NCI-H526 (cell line): ENCODE measurements at places on chromosomes 6 and 20.

DNA sequence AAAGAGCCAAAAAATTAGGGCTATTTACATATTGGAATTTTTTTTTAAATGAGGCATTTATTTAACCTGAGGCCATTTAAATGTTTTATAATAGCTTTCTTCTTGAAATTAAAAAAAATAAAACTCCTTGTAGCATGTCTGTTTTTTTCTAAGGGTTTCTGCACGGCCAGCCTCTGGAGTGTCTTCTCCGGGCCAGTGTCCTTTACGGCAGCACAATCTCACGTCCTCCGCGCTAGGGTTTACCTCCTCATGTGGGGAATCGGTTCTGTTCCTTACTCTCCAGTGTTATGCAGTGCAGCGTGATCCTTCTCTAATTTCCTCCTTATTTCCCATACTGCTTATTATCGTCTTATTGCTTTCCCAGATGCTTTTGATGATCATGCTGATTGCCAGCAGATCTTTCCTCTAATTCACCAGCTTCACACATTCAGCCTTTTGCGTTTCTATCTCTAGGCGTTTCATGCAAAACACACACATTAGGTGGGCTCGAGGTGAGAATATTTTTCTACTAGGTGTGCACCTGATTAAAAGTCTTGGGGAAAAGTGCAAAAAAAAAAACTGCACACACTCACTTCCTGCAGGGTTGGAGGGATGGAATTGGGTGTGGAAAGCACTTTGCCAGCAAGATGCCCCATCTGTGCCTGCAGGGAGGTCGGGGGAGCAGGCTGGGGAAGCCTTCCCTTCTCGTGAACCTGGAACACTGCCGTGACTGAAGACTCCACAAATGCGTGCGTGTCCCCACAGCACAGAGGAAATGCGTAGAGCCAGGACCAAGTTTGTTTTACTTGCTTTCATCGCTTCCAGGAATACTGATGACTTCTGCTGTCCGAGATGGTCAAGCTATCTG lies 56.1 kb downstream of the PSMG4 start:
- no peak for DNase-seq

DNA sequence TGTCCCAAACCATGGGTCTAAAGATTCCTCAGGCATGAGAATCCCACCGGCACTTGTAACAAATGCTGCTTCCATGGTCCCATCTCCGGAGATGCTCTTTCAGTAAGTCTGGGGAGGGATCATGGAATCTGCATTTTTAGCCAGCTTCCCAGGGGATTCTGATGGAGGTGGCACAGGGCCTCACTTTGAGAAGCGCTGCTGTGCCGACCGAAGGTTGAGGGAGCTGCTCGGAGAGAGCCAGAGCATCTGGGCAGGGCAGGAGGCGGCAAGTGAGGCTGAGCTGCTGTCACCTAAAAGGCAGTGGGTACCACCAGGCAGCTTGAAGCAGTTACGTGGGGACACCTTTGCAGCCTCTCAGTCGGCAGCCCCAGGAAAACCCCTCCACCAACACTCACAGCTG lies 100.2 kb upstream of the CDYL start:
- no peak for DNase-seq

DNA sequence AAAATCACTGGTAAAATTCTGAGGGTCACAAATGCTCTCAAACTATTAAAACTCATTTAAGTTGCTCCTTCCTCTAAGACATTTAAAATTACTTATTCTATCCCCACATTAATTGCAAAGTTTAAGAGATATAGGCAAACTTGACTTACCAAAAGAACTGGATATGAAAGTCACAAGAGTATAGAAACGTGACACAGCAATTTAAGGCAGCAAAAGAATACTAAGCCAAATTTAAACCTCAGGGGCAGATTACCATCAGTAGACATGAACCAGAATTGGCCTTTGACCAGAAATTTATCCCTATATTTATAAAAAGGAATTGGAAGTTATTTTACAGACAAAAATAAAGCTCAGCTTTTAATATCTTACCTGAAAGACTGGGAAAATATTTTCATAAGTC lies 56.0 kb downstream of the MAP3K7 start:
- DNase-seq, result no peak

DNA sequence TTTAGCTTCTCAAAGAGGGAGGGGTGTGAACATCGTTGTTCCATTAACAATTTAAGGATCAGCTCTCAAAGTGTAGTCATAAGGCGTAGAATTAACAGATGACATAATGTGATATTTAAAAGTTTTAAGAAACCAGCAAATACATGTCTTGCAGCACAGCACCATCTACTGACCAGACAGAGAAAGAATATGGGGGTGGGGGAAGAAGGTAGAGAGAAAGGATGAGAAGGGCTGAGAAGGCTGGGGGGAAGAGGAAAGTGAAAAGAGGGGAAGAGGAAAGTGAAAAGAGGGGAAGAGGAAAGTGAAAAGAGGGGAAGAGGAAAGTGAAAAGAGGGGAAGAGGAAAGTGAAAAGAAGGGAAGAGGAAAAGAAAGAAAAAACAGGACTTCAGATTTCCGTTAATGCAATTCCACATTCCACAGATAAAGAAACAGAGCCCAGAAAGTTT lies 80.9 kb downstream of the HAO1 start:
- DNase-seq, result peak; percentile 63

DNA sequence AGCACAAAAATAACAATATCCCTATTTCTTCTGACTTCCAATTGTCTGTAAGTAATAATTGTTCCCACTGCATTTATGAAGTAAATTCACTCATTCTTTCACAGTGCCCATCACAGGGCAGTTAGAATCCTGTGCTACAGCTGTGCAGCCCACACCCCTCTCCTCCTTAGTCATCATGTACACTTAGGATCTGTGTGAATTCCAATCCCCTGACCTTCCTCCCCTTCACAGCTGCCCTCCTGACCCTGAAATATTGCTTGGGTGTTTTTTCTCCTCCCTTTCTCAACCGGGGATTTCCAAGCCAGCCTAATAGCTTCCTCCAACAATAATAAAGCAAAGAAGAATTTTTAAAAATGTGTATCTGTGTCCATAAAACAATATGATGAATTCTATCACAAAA lies 91.5 kb upstream of the BEND6 start:
- no peak for DNase-seq

DNA sequence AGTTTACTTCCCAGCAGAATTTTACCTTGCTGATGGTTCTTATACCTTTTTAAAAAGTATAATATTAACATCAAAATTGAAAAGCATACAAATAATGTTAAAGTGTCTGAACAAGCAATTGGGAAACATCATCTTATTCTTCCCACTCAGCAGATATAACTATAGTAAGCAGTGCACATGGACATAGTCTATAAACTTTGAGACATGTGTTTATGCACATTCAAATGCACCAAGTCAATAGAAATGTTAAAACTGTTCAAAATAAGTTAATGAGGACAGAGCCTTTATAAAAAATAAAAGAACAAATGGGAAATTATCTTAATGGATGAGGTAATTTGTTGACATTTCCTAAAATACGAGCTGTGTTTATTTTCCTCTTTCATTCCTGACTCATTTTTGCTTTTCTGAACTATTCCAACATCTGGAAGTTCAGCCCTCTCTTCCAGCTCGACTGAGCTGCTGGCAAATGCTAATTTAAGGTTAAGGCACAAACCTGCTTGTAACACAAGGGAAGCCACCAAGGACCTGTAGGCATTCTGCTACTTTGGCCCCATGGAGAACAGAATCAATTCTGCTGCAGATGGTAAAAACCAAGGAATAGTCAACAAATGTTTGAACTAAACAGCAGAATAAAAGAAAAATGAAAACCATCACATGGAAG lies 110.3 kb upstream of the MAP3K4 start:
- DNase-seq, result no peak

DNA sequence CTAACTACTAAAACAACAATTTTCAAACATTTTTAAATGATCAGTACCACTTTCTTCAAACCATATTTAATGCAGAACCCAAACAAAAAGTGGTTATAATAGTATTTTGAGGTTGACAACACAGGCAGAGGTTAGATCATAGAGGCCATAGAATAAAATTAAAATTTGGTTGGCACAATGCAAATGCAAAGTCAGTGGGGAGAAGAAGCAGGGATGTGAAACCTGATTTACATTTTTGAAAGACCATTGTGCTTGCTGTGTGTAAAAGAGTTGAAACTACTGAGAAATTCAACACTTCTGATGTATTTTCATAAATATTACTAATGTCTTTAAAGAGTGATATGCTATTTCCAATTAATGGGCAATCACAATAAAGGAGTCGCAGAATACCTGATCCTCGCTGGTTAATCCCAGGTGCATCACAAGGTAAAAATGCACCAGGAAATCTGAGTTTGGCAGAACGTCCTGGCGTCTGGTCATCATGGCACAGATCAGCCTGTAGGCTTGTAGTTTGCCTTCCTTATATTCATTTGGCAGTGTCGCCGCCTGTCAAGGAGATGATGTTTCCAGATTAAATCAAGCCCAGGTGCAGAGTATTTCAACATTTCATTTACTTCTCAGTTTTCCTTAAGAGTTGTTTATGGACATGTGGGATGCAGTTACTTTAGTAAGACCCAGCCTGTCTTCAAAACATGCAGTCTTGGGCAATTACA lies 141.2 kb downstream of the RALGAPA2 start:
- DNase-seq, result peak; percentile 73

- no peak for DNase-seq
Measured at GRCh38 chr20:59672576-59672975, 68.2 kb downstream of the PHACTR3 start.

- no peak for DNase-seq
Measured at GRCh38 chr6:101195588-101195987, 197.9 kb upstream of the GRIK2 start.
